ENCODE measurements at places on chromosomes 3 and 15.

DNA sequence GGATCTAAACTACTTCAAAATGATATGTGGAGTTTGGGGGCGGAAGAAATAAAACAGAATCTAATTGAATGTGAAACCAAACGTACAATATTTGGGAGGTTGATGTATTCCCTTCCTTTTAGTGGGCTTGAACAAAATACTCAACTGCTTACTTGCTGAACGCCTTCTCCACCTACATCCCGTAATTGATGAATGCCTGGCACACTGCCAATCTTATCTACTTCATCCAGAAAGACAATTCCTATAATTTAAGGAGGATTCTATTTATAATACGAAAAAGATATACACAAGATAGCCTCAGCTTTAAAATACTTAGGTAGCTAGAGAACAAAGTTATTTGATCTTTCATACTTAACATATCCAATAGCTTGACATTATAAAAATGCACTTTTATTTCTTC, 23.1 kb upstream of the PDCD7 start:
- H3K36me3 ChIP-seq = peaks cover 16% of the 10 kb centered on the region
- no peak overlapping the region for H3K27ac ChIP-seq
- H3K4me1 ChIP-seq = no peaks in the 10 kb centered on the region
- DNase-seq = no peak
- no peaks in the 10 kb centered on the region for H3K27me3 ChIP-seq

- no peaks in the 10 kb centered on the region for H3K36me3 ChIP-seq
- H3K27me3 ChIP-seq = no peaks in the 10 kb centered on the region
- no peaks in the 10 kb centered on the region for H3K4me1 ChIP-seq
Measured at GRCh38 chr3:70519026-70519425, 206.6 kb upstream of the MDFIC2 start.

- H3K4me3 ChIP-seq = no peak overlapping the region
- peaks cover 6% of the 10 kb centered on the region for H3K4me1 ChIP-seq
- peaks cover 28% of the 10 kb centered on the region for H3K27me3 ChIP-seq
- H3K36me3 ChIP-seq = no peaks in the 10 kb centered on the region
Measured at GRCh38 chr3:14261229-14261628, 82.6 kb downstream of the LSM3 start.

GRCh38 chr3:53218131-53218530, 37.7 kb downstream of the TKT start:
- no peak overlapping the region for H3K27ac ChIP-seq
- peaks cover 26% of the 10 kb centered on the region for H3K4me1 ChIP-seq
- no peaks in the 10 kb centered on the region for H3K27me3 ChIP-seq
- H3K4me3 ChIP-seq = no peak overlapping the region
- no peak for DNase-seq

DNA sequence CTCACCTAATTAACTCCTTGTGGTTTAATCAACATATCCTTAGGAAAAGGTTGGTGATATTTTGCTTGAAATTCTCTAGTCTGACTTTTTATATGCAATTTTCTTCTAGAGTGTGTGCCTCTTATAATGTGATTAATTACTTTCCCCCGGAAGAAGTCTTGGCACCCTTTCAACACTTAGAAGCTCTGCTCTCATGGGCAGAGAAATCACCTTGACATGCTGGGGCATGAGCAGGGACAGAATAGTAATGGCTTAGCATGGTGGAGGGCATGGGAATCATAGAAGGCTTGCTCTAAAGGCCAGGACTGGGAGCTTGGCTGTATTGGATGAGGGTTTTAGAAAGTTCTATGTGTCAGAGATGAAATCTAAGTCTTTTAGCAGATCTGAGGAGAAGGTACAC, 293.5 kb downstream of the AGBL1 start:
- H3K36me3 ChIP-seq = no peaks in the 10 kb centered on the region
- H3K4me1 ChIP-seq = no peaks in the 10 kb centered on the region
- no peak for DNase-seq
- no peaks in the 10 kb centered on the region for H3K27me3 ChIP-seq

- H3K27ac ChIP-seq = no peak overlapping the region
- no peaks in the 10 kb centered on the region for H3K36me3 ChIP-seq
- no peaks in the 10 kb centered on the region for H3K4me1 ChIP-seq
- no peaks in the 10 kb centered on the region for H3K27me3 ChIP-seq
- H3K4me3 ChIP-seq = no peak overlapping the region
- no peak for DNase-seq
Measured at GRCh38 chr3:74402821-74403220, 211.6 kb downstream of the CNTN3 start.

DNA sequence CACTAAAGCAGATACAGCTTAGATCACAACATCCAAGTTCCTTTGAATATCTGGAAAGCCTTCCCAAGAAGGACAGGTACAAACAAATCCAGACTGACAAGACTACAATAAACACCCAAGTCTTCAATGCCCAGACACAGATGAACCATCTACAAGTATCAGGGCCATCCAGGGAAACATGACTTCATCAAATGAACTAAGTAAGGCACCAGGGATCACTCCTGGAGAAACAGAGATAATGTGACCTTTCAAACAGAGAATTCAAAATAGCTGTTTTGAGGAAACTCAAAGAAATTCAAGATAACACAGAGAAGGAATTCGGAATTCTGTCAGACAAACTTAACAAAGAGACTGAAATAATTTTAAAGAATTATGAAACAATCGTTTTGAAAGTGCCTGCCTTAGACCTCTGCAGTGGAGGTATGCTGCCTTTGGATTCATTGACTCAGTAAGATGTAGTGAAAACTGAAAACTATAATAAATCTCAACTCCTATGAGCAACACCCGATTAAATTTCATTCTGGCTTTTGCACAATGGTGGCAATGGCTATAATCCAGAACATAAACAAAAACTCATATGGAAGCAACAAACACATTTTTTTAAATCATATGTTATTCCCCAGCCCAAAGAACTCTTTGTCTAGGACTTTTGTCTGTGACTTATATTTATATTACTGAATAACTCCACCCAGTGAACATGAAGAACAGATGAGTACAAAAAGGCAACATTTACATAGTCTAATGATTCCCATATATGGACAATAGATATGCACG, 12.6 kb upstream of the COL8A1 start:
- no peaks in the 10 kb centered on the region for H3K27me3 ChIP-seq
- no peaks in the 10 kb centered on the region for H3K4me1 ChIP-seq
- no peak overlapping the region for H3K27ac ChIP-seq
- no peaks in the 10 kb centered on the region for H3K36me3 ChIP-seq
- no peak for DNase-seq

GRCh38 chr15:61367953-61368352, 138.9 kb upstream of the RORA start:
- H3K27ac ChIP-seq = no peak overlapping the region
- no peak overlapping the region for H3K4me3 ChIP-seq
- H3K36me3 ChIP-seq = no peaks in the 10 kb centered on the region
- no peaks in the 10 kb centered on the region for H3K27me3 ChIP-seq
- no peak for DNase-seq
- H3K4me1 ChIP-seq = no peaks in the 10 kb centered on the region

DNA sequence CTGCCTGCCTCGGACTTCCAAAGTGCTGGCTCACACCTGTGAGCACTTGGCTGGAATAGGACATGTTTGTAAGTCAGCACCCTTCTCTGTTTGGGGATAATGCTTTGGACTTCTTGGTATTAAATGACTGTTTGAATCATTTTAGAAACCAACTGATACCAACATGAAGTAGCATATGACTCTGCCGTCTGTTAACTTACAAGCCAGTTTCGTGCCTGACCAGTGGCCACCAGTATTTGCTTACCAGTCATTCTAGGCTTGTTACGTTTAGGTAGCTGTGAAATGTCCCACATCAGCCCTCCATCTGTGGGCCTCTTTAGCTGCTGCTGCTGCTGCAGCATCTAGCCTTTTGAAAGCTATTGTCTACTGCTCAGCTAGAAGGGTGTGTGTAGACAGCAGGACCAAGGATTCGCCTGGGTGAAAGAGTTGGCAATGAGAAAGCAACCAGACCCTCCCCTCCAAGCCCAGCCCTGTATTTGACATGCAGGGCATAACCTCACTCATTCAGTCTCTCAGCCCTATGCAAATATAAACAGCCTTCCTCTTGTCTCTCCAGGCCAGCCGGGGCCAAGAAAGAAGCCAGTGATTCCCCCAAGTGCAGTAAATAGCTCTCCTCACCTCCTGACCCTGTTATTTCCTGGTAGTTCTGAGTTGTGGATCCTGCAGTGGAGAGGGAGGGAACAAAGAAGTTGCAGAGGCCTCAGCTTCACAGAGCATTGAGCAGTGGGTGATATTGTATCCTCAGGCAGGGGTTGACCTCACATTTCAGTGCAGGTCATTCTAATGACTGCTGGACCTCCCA, 51.0 kb downstream of the NKIRAS1 start:
- H3K4me3 ChIP-seq = no peak overlapping the region
- H3K4me1 ChIP-seq = peaks cover 29% of the 10 kb centered on the region
- peak overlapping the region; percentile 30 for H3K27ac ChIP-seq
- no peaks in the 10 kb centered on the region for H3K27me3 ChIP-seq

DNA sequence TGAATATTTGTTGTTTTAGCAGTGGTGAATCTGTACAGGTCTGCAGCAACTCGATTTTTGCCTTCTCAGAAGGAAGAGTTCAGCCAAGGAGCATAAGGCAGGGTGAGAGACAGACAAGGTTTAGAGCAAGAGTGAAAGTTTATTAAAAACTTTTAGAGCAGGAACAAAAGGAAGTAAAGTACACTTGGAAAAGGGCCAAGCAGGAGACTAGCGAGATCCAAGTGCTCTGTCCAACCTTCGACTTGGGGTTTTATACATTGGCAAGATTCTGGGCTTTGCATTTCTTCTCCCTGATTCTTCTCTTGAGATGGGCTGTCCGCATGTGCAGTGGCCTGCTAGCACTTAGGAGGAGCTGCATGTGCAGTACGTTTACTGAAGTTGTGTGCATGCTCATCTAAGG, 46.7 kb upstream of the AADACL2 start:
- no peaks in the 10 kb centered on the region for H3K4me1 ChIP-seq
- H3K4me3 ChIP-seq = no peak overlapping the region
- no peaks in the 10 kb centered on the region for H3K27me3 ChIP-seq
- no peak overlapping the region for H3K27ac ChIP-seq
- no peak for DNase-seq
- no peaks in the 10 kb centered on the region for H3K36me3 ChIP-seq

DNA sequence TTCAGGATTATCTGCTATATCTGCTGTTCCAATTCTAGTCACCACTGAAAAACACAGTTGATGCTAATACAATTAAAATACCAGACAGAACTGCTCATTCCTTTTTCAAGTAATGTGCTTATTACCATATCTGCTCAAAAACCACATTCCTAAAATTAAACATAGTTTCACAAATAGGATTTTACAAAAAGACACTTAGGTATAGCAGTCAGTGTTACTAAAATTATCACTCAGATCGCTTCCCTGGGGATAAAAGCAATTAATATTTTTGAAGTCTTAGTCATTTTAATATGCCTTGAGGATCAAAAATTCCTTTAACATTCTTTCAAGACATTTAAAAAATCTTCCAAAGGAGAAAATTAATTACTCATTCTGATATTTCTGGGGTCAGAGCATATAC, 71.5 kb downstream of the RAD18 start:
- no peaks in the 10 kb centered on the region for H3K4me1 ChIP-seq
- no peak overlapping the region for H3K4me3 ChIP-seq
- peaks cover 4% of the 10 kb centered on the region for H3K36me3 ChIP-seq
- no peak for DNase-seq
- H3K27me3 ChIP-seq = no peaks in the 10 kb centered on the region
- no peak overlapping the region for H3K27ac ChIP-seq

GRCh38 chr3:12946649-12947316, 105.4 kb upstream of the RPL32 start:
- H3K27me3 ChIP-seq = no peaks in the 10 kb centered on the region
- peaks cover 20% of the 10 kb centered on the region for H3K36me3 ChIP-seq
- H3K4me3 ChIP-seq = no peak overlapping the region
- peaks cover 22% of the 10 kb centered on the region for H3K4me1 ChIP-seq
- no peak for DNase-seq

- H3K4me3 ChIP-seq = no peak overlapping the region
- H3K4me1 ChIP-seq = no peaks in the 10 kb centered on the region
- H3K27ac ChIP-seq = no peak overlapping the region
- no peaks in the 10 kb centered on the region for H3K27me3 ChIP-seq
Measured at GRCh38 chr15:94793207-94793606, 561.8 kb downstream of the MCTP2 start.

- H3K4me3 ChIP-seq = no peak overlapping the region
- no peak for DNase-seq
- no peaks in the 10 kb centered on the region for H3K4me1 ChIP-seq
- H3K27me3 ChIP-seq = no peaks in the 10 kb centered on the region
Measured at GRCh38 chr3:4587838-4588105, 94.6 kb downstream of the ITPR1 start.

- no peak overlapping the region for H3K27ac ChIP-seq
- H3K4me3 ChIP-seq = no peak overlapping the region
- H3K27me3 ChIP-seq = no peaks in the 10 kb centered on the region
- no peak for DNase-seq
Measured at GRCh38 chr15:25783607-25784540, 79.3 kb downstream of the ATP10A start.

- H3K4me3 ChIP-seq = no peak overlapping the region
- DNase-seq = no peak
- no peak overlapping the region for H3K27ac ChIP-seq
Measured at GRCh38 chr15:89396723-89397652, 62.4 kb upstream of the POLG start.

All from HepG2 (cell line).